ENCODE measurements at places on chromosomes 6 and 20.

GRCh38 chr6:29558439-29559079, 973 bp downstream of the UBD start:
- DNase-seq, result no peak

DNA sequence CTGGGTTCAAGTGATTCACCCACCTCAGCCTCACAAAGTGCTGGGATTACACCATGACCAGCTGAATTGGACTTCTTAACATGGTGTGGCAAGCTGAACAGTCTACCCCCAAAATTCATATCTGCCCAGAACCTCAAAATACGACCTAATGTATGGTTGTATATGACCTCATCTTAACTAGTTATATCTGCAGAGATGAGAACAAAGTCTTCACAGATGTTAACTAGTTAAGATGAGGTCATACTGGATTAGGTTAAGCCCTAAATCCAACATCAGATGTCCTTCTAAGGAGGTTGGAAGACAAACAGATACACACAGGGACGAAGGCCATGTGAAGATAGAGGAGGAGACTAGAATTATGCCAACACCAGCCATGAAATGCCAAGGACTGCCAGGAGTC, 102.5 kb downstream of the JPH2 start:
- no peak for DNase-seq

DNA sequence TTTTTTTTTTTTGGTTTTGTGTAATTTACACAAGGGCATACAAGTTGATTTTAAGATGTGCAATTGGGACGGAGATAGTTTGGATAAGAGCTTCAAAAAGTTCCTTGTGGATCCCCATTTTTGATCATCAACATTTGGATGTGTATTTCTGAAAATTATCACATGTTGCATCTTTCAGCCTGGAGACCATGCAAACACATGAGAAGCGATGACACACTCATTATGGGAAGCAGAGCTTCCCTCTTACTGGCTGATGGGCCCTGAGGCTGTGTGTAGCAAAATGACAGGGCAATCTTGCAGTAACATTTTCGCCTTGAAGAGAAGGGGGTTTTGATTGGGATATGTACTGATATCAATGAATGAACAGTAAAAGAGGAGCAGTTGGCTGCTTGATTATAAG, 22.0 kb upstream of the RIPK1 start:
- no peak for DNase-seq

- DNase-seq, result no peak
Observed at GRCh38 chr6:24497254-24497970, 2.6 kb downstream of the ALDH5A1 start.

GRCh38 chr6:46078294-46078693, 51.5 kb upstream of the ENPP4 start:
- no peak for DNase-seq

DNA sequence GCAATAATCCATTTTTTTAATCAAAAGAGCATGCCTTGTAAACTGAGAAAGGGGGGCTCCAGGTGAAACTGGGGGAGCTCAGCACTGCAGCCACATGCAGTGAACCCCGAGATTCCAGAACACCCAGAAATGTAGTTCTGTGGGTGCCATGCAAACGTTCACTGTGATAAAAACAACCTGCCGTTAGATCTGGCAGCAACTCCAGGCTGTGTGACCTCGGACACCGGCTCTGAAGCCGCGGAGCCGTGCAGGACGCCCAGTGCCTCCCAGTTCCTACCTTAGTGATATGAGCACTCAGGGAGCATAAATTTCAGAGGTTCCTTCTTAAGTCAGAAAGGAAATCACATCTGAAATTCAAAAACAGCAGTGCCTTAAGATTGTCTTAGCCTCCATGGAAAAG, 85.4 kb upstream of the THBS2 start:
- DNase-seq, result no peak

GRCh38 chr6:18551228-18551627, 164.1 kb downstream of the RNF144B start:
- DNase-seq, result no peak

DNA sequence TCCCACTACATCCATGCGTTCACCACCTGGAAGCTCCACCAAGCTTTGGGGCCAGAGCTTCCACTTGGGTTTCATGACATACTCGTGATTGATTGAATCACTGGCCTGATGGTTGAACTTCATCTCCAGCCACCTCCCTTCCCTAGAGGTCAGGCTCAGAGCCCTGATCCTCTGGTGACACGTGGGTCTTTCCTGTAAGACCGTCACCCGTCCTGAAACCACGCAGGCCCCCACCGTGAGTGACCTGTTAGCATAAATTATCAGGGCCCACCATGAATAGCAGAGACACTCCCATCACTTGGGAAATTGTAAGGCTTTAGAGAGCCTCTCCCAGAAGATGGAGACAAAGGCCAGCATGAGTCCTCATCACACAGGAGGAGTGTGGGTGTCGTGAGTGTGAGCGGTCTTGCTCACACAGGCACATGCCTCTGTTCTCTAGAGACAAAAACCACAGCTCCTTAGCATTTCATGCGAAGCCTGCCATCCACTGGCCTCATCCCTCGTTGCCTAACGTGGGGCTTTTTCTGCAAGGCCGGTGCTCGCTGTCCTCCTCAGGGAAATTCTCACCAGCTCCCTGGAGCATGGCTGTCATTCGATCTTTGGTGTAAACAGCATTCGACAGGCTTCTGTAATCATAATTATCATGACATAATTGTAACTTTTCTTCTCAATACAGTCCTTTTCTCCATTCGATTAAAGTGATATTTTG, 65.1 kb upstream of the DUSP22 start:
- no peak for DNase-seq
